GM12864 (cell line): ENCODE measurements at places on chromosomes 7 and 10.

DNA sequence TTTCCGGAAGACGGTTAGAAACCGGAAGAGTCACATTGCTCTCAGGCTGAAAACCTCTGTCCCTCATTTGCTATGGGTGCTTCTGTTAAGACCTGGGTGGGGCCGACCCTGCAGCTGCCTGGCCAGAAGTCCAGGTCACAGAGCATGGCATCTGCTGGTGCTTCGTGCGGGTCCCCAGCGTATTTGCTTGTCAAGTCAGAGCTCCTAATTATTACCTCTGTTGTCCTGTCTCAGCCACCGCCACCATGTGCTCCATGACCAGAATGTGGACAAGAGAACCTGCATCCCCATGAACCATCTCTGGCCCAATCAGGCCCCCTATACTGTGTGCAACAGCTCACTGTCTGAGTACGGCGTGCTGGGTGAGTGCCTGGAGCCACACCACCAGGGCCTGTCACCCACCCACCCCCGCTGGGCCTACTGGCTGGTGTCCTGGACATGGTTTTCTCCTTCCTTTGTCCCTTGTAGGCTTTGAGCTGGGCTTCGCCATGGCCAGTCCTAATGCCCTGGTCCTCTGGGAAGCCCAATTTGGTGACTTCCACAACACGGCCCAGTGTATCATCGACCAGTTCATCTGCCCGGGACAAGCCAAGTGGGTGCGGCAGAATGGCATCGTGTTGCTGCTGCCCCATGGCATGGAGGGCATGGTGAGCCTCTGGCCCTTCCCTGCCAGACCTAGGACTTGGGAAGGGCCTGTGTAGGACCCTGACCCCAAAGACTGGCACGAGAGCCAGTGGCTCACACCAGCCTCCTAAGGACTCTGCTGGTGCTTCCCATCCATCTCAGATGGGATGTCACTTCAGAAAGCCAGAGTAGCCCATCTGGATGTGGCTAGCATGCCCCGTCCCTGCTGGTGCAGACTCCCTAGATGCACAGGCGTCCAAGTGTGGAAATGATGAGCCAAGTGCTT lies 51.3 kb upstream of the ZMIZ2 start:
- no peak for DNase-seq

DNA sequence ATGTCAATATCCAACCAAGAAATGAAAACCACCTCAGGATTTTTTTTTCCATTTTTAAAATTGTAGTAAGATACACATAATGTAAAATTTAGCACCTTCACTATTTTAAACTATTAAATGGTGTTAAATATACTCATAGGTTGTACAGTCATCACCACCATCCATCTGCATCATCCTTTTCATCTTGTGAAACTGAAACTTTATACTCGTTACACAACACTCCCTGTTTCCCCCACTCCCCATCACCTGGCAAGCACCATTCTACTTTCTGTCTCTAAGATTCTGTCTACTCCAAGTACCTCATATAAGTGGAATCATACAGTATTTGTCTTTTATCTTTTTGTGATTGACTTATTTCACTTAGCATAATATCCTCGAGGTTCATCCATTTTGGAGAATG lies 335.2 kb upstream of the NPSR1 start:
- no peak for DNase-seq

DNA sequence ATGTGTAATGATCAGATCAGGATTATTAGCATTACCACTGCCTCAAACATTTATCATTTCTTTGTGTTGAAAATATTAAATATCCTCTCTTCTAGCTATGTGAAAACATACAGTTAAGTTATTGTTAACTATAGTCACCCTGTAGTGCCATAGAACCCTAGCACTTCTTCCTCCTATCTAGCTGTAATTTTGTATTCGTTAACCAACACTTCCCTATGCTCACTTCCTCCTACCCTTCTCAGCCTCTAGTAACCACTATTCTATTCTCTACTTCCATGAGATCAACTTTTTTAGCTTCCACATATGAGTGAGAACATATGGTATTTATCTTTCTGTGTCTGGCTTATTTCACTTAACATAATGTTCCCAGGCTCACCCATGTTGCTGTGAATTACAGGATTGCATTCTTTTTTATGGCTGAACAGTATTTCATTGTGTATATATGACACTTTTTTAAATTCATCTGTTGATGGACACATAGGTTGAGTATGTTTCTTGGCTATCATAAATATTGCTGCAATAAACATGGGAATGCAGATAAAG lies 132.7 kb upstream of the RHOBTB1 start:
- no peak for DNase-seq

DNA sequence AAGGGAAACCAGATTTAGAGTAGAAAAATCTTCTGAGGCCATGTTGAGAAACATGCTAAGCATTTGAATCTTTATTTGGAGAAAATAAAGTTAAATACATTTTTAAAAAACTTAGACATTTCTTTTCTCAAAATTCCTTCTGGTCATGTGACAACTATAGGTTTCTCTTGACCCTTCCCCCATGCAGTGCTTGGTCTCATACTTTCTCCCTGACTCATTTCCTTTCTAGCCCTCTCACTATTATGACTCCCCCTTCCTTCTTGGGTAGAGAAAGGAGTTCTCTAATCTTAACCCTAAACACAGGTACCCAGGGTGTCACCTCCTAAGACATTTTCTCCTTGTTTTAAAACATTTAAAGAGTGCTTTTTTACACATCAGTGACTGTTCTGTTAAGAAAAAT lies 179.5 kb upstream of the TMEM106B start:
- DNase-seq, result no peak

- DNase-seq, result no peak
Observed at GRCh38 chr7:96312502-96312901, 9.4 kb downstream of the SLC25A13 start.

DNA sequence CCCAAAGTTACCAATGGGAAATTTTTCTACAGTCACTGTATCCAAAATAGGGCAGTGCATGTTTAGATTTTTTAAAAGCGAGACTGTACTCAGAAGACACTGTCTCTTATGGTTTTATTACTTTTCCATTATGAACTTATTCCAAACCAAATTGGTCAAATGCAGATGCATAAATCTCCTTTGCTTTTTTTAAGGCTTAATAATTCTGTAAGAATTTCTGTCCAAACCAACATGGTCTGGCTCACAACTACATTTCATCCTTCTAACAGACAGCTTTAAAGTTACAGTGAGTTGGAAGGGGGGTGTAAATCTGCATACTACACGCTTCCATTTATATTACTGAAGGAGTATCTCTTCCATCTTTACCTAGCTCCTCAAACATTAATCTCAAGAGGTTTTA lies 199.2 kb downstream of the SLC25A13 start:
- DNase-seq, result no peak

DNA sequence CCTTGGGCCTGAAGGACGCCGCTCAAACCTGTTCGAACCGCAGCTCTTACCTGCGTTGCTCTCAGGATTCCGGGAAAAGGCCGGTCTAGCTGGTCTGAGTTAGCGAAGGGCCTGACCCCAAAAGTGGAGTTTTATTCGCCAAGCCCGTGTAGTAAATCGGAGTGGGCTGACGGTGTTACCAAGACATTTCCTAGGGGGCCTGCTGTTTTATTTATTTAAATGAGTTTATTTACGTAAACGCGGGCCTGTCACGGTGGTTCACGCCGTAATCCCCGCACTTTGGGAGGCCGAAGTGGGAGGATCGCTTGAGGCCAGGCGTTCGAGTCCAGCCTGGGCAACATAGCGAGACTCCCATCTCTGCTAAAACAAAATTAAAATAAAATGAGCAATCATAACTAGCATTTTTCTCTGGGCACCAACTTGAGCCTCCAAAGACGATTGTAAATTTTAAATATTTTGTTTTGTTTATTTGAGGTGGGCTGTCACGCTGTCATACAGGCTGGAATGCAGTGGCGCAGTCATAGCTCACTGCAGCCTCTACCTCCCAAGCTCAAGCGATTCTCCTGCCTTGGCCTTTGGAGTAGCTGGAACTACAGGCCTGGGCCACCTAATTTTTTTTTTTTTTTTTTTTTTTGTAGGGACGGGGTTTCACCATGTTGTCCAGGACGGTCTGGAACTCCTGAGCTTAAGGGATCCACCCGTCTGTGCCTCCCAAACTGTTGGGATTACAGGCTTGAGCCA lies 903 bp downstream of the ZNF655 start:
- no peak for DNase-seq

DNA sequence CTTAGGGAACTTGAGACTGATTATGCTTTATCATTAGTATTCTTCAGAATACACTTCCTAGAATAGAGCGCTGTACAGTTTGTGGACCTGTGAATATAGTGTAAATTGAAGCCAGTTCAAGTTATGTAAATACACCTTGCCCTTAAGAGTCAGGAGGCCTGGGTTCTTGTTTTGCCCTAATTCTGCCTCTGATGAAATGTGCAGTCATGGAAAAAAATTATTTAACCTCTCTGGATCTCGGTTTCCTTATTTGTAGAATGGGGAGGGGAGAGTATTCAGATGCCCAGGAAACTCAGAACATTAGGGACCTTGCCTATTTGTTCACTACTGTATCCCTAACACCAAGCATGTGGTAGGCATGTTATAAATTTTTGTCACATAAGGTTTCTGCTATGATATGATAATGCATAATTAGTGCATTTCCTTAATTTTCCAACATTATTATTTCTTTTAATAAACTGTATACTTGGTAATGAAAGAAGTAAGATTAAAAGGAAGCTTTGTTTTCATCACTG lies 1.3 kb downstream of the EXOC6 start:
- DNase-seq, result no peak
